ENCODE measurements at places on chromosomes 12 and 14. TPM values are rescaled to one million over a fixed set of nuclear protein-coding genes. Genes with fewer than 3 reads are reported as not detected.

Gene PRDM4
- total RNA-seq, result 17.2 TPM

Gene CNTN1
- total RNA-seq, result 21.0 TPM

Gene CBLN3
- total RNA-seq, result 0.54 TPM

Gene MFAP5
- total RNA-seq, result 0.86 TPM

Gene CTSG
- not detected for total RNA-seq

Gene FOXG1
- 0.29 TPM for total RNA-seq

Gene FUT8
- 25.1 TPM for total RNA-seq

Gene RNASE4
- 0.38 TPM for total RNA-seq
